Immature natural killer cell (primary cell): ENCODE measurements at places on chromosomes 4 and X. TPM values are rescaled to one million over a fixed set of nuclear protein-coding genes. Genes with fewer than 3 reads are reported as not detected.

DNA sequence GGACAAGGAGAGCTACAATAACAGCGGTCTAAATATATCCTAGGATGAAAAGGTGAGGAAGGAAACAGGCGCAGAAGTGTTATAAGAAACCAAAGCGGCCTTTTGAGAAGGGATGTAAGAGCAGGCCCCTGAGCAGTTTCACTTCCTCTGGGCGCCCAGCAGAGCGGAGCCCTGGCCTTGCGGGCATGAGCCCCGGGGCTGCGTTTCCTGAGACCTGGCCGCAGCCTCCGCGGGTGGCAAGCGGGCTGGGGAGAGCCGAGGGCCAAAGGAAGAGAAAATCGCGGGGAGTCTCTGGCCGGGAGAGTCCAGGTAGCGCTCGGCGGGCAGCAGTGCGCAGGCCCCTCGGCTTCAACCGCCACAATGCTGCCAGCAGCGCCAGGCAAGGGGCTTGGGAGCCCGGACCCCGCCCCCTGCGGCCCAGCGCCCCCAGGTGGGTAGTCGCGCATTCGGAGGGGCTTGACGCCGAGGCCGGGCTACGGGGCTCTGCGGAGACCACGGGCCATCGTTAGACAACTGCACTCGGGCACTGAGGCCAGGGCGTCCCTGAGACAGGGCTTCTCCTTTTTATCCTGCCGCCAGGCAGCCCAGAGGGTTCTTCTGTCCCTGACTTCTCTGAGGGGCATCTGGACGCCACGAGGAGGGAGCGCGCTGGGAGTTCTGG lies at the start of gene BANK1:
Gene BANK1 (plus strand): TSS at position 210 of the 661 bp plus-strand sequence. CDS start 151 bp downstream, at position 361.
- H3K4me1 ChIP-seq: peaks cover 24% of the 10 kb centered on the region
- H3K4me3 ChIP-seq: peak within 1 kb of the TSS; percentile 87
- peak within 1 kb of the TSS; percentile 78 for H3K27ac ChIP-seq
- peaks cover 2% of the 10 kb centered on the region for H3K27me3 ChIP-seq
- DNase-seq: peak; percentile 59

- H3K4me3 ChIP-seq: no peak overlapping the region
- H3K36me3 ChIP-seq: no peaks in the 10 kb centered on the region
- H3K4me1 ChIP-seq: no peaks in the 10 kb centered on the region
- no peak for DNase-seq
Observed at GRCh38 chrX:112223391-112223790, 140.8 kb upstream of the TRPC5 start.

GRCh38 chr4:174318829-174319764 lies 35.4 kb downstream of the CEP44 start:
- H3K4me3 ChIP-seq: no peak overlapping the region
- no peaks in the 10 kb centered on the region for H3K27me3 ChIP-seq
- H3K4me1 ChIP-seq: no peaks in the 10 kb centered on the region
- peak; percentile 9 for DNase-seq

DNA sequence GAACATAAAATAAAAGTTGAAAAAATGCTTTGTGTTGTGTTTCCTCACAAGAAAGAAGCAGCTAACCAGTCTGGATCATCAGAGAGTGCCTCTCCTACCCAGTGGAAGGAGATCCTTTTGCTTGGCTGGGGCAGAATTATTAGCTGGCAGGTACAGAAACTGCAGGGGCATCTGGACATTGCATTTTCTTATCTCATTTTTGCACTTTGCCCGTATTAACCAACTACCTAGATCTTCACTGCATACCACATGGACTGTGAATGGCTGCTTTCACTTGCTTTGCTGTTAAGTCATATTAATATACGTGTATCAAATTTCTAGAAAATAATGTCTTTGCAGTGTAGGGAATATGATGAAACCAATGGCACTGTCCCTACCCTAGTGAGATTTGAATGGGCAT lies 52.9 kb upstream of the PDGFRA start:
- no peaks in the 10 kb centered on the region for H3K4me1 ChIP-seq
- no peak for DNase-seq
- no peak overlapping the region for H3K27ac ChIP-seq
- no peaks in the 10 kb centered on the region for H3K36me3 ChIP-seq

GRCh38 chrX:47226071-47226470 lies 6.7 kb upstream of the USP11 start:
- H3K4me3 ChIP-seq: no peak overlapping the region
- peaks cover 30% of the 10 kb centered on the region for H3K36me3 ChIP-seq
- H3K27me3 ChIP-seq: peaks cover 2% of the 10 kb centered on the region
- H3K4me1 ChIP-seq: peaks cover 1% of the 10 kb centered on the region

GRCh38 chr4:100707786-100708185 lies 190.0 kb upstream of the EMCN start:
- no peak for DNase-seq
- H3K4me3 ChIP-seq: no peak overlapping the region
- H3K36me3 ChIP-seq: no peaks in the 10 kb centered on the region
- H3K4me1 ChIP-seq: no peaks in the 10 kb centered on the region
- H3K27ac ChIP-seq: no peak overlapping the region
- H3K27me3 ChIP-seq: no peaks in the 10 kb centered on the region

- H3K36me3 ChIP-seq: no peaks in the 10 kb centered on the region
- DNase-seq: no peak
- H3K4me3 ChIP-seq: no peak overlapping the region
Observed at GRCh38 chr4:157772907-157773306, 399.9 kb downstream of the GASK1B start.

GRCh38 chr4:78749972-78750727 lies 26.0 kb upstream of the BMP2K start:
- no peak for DNase-seq
- no peak overlapping the region for H3K4me3 ChIP-seq
- H3K4me1 ChIP-seq: no peaks in the 10 kb centered on the region
- no peaks in the 10 kb centered on the region for H3K36me3 ChIP-seq
- H3K27ac ChIP-seq: peak overlapping the region; percentile 32
- no peaks in the 10 kb centered on the region for H3K27me3 ChIP-seq

DNA sequence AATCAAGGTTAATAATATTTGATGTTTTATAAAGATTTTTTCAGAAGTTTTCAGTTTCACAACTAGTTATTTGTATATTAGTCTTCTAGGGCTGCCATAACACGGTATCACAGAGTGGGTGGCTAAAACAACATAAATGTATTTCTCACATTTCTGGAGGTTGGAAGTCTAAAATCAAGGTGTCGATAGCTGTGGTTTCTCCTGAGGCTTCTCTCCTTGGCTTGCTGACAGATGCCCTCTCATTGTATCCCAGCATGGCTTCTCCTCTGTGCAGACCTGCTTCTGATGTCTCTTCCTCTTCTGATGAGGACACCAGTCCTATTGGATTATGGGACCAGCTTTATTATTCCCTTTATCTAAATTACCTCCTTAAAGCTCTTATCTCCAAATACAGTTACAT lies 1456.6 kb downstream of the STIM2 start:
- no peaks in the 10 kb centered on the region for H3K36me3 ChIP-seq
- no peak for DNase-seq
- H3K4me3 ChIP-seq: no peak overlapping the region
- no peaks in the 10 kb centered on the region for H3K4me1 ChIP-seq
- H3K27ac ChIP-seq: no peak overlapping the region
- no peaks in the 10 kb centered on the region for H3K27me3 ChIP-seq

- no peaks in the 10 kb centered on the region for H3K27me3 ChIP-seq
- no peaks in the 10 kb centered on the region for H3K36me3 ChIP-seq
- H3K4me1 ChIP-seq: no peaks in the 10 kb centered on the region
- no peak overlapping the region for H3K4me3 ChIP-seq
- DNase-seq: no peak
- H3K27ac ChIP-seq: no peak overlapping the region
Observed at GRCh38 chr4:151430740-151431457, 21.9 kb downstream of the FHIP1A start.

DNA sequence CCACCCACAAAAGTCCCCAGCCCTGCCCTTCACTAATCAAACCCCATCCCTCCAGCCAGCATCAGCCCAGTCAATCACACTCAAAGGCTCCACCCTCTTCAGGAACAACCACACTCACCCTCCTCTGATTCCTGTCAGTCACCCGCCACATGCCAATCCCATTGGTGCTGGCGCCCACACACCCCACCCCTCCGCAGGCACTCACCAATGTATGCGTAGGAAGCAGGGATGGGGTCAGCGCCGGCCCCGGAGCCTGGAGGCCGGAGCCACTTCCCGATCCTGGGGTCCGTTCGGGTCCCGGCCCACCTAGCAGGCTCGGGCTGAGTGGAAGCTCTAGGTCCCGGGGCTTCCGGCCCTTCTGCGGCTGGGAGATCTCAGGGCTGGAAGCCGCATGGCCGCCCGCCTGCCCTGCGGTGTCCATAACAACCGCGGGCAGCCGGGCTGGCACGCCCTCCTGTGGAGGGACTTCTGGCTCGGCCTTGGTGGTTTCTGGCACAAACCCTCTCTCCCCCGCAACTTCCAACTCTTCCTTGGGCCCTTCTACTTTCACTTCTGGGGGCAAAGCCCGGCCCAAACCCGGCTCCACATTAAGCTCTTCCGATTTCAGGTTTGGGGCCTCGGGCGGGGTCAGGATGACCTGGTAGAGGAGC lies 7.9 kb upstream of the CFP start:
- H3K4me1 ChIP-seq: peaks cover 1% of the 10 kb centered on the region
- no peak overlapping the region for H3K4me3 ChIP-seq
- DNase-seq: no peak
- peaks cover 7% of the 10 kb centered on the region for H3K27me3 ChIP-seq
- peaks cover 45% of the 10 kb centered on the region for H3K36me3 ChIP-seq
- no peak overlapping the region for H3K27ac ChIP-seq

- H3K27ac ChIP-seq: no peak overlapping the region
- no peaks in the 10 kb centered on the region for H3K27me3 ChIP-seq
- no peak for DNase-seq
Observed at GRCh38 chr4:184253072-184253420, 35.4 kb upstream of the ENPP6 start.

The C4orf36 gene
- not detected for polyA plus RNA-seq

The TRIM75 gene
- not detected for polyA plus RNA-seq
